ENCODE measurements at places on chromosomes 4 and X.

DNA sequence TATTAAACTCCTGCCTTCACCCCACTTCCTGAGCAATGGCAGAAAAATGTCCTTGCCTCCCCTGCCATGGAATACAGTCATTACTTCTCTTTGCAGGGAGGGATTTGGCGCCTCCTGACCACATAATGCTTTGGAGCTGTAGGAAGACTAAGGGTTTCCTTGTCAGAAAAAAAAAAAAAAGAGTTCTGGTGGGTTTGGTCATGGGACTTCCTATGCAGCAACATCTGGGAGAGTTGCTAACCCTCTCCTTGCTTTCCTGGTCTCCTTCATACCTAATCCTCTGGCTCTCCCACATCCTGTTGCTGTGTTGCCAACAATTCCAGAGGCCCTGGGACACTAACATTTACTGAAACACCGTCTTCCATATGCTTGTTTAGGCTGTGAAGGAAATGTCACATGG lies 75.1 kb upstream of the MBNL3 start:
- no peak for DNase-seq

- no peak for DNase-seq
Measured at GRCh38 chrX:45986081-45986480, 559.1 kb downstream of the ZNF674 start.

DNA sequence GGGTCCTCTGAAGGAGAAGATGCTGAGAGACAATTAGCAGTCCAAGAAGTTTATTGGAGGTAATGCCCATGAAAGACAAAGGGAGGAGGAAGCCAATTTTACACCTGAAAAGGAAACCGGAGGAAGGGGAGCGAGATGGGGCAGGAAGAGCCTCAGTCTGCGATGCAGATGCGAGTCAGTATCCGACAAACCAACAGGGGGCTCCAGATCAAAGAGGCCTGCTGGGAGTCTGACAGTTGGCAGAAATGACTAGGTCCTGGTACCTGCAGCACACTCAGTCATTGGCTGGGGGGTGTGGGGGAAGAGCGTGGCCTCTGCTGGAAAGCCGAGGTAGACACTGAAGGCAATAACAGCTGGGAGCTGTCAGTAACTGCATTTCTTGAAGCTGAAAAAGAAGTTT lies 231.1 kb upstream of the CENPE start:
- DNase-seq: peak; percentile 24

DNA sequence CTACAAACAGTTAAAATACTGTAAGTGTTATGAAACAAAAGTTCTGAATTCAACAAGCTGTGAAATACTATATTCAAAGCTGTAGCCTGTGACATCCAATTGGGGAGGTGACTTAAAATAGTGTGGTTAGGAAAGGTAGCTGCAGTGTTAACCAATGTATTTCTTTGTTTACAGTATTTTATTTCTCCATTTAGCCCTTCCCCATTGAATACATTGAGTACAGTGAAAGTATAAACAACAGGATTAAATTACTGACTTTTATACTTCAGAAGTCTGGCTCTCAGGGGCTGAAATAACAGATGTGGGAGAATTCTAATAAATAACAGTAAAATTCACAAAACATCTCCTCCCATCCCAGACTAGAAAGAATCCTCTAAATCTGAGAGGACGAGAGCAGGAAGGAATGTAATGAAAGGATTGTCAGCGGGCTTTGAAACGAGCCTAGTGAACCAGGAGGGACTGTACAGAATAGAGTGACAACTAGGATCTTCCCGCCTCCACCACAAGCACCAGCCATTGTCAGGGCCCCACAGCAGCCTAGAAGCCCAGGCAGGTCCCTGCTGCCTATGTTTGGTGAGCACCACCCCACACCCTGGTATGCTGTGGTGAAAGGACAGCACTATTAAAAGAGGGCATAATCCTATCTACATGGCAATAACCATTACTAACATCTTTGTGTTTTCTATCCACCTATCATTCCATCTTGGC lies 73.7 kb downstream of the SPCS3 start:
- DNase-seq: no peak

DNA sequence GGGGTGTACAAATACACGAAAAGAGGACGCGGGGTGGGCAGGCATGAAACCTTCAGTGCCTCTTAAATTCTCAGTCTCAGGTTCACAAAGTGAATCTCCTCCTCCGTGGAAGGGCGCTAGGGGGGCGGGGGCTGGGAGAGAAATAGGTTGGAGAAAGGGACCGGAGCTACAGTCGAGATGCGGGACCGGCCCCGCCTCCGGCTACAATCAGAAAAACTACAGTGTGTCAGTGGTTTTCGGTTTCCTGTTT lies 3.4 kb downstream of the MAML3 start:
- DNase-seq: no peak

GRCh38 chr4:111492496-111492895 lies 652.8 kb upstream of the FAM241A start:
- DNase-seq: no peak

GRCh38 chrX:35351795-35352483 lies 409.3 kb downstream of the FAM47B start:
- DNase-seq: no peak

DNA sequence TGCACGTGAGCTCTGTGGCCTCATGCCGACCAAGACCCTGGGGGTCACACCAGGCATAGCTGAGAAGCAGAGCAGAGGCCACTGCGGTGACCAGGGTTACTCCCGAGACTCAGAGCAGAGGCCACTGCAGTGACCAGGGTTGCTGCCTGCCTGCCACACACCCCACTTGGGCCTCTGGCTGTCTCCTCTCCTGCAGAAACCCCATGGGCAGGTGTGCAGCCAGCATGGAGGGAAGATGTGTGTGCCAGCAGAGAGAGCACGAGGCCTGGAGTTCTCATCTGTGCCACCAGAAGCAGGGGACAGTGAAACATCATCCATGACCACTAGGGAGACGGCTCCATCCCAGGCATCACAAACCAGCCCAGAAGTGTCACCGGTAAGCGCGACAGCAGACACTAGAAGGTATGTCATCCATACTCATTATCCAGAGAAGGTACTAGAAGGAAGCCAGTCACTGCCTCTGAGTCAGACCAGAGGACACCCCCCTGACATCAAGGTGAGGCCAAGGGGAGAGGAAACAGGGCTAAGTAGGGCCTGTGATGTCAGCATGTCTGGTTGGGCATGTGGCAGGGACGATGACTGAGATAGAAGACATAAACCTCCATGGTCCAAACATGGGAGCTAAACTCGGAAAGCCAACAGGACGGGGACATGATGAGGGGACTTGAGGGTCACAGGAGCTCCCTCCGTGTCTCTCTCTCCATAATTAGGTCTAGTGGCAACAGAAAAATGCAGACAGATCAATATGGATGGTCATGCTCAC lies 24.2 kb upstream of the SPON2 start:
- DNase-seq: peak; percentile 0

GRCh38 chrX:120401301-120401700 lies 39.4 kb downstream of the ATP1B4 start:
- DNase-seq: no peak

- no peak for DNase-seq
Measured at GRCh38 chr4:17785858-17786257, 4.4 kb upstream of the FAM184B start.

DNA sequence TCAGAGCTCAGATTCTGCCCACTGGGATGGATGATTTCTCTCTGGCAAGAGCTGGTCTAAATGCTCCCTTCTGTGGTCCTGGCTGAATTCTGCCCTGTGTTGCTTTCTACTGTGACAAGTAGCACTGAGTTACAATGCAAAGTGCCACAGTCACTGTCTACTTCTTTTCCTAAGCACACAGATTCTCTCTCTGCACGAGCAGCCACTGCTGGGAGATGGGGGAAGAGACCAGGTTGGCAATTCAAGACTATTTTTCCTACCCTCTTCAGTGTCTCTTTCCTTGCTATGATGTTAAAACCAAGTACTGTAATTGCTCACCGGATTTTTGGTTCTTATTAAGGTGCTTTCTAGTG lies 45.5 kb downstream of the STAP1 start:
- DNase-seq: no peak

- DNase-seq: no peak
Measured at GRCh38 chrX:28542791-28543190, 44.5 kb upstream of the IL1RAPL1 start.

DNA sequence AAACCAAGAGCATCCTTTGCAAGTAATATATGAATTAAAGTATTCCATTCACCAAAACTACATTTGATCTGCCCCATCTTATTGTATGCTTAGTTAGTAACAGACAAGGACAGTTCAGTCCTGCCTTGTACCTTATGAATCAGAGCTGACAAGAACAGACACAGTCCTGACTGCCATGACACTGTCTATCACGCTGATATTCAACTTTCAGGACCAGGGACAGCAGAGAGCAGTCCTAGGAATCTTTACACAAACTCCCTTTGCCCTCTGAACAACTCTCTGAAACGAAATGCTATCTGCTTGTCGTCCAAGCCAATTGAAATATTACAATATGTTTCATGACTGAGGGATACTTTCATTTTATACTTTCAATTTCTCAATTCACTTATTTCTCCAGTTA lies 268.6 kb upstream of the VCX start:
- peak; percentile 49 for DNase-seq

DNA sequence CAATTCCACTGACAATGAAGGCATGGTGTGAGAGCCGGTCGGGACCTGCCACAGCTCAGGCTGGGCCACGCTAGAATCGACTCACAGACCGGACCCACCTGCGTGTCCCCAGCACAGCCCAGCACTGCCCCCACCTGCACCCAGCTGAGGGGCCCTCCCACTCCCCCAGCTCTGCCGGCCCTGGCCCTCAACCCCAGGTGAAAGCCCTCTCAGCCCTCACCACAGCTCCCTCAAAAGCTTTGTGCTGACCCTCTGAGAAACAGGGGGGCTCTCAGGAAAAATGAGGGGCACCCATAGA lies 25.1 kb downstream of the GAK start:
- no peak for DNase-seq

Data from DND-41 (cell line).